ENCODE measurements at places on chromosomes 3 and 15. TPM values are rescaled to one million over a fixed set of nuclear protein-coding genes. Genes with fewer than 3 reads are reported as not detected.

Gene CFAP20DC
- 3.5 TPM for polyA plus RNA-seq

GRCh38 chr3:14688525-14688924 lies 13.6 kb downstream of the C3orf20 start:
- no peak for DNase-seq

Gene SYNPR
- not detected for polyA plus RNA-seq

GRCh38 chr3:148379763-148380382 lies 317.8 kb upstream of the AGTR1 start:
- peak; percentile 33 for DNase-seq

- no peak for DNase-seq
Measured at GRCh38 chr3:77541203-77541922, 501.5 kb downstream of the ROBO2 start.

Gene ISLR2
- 0.80 TPM for polyA plus RNA-seq

DNA sequence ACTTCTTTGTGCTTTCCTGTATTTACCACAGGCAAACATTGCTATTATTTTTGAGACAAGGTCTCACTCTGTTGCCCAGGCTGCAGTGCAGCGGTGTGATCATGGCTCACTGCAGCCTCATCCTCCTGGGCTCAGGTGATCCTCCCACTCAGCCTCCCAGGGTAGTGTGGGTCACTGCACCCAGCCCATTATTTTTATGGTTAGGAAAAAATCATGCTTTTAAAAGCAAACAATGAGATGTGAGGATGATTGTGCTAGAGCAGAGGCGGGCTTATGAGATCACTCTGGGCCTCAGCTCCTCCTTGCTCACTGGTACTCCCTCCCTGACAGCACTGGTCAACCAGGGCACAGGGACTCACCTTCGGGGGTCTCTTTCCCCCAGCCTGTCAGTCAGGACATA lies 2.2 kb downstream of the MAN2C1 start:
- no peak for DNase-seq

DNA sequence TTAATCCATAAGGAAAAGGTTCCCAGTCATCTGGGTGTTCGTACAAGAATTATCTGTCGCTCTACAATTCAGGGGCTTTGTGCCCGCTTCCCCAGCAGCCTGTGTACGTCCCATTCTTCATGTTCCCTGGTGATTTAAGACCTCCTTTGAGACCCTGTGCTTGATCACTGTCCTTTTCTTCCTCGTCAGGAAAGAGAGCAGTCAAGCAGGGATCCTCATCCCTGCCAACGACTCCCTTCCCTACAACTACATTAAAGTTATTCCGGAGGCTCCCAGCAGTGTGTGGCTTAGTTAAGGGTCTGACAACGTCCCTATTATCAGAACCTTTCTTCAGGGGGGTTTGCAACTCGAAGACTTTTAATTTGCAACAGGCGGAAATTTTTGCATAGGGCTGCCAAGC lies 175.7 kb downstream of the FOXP1 start:
- no peak for DNase-seq

DNA sequence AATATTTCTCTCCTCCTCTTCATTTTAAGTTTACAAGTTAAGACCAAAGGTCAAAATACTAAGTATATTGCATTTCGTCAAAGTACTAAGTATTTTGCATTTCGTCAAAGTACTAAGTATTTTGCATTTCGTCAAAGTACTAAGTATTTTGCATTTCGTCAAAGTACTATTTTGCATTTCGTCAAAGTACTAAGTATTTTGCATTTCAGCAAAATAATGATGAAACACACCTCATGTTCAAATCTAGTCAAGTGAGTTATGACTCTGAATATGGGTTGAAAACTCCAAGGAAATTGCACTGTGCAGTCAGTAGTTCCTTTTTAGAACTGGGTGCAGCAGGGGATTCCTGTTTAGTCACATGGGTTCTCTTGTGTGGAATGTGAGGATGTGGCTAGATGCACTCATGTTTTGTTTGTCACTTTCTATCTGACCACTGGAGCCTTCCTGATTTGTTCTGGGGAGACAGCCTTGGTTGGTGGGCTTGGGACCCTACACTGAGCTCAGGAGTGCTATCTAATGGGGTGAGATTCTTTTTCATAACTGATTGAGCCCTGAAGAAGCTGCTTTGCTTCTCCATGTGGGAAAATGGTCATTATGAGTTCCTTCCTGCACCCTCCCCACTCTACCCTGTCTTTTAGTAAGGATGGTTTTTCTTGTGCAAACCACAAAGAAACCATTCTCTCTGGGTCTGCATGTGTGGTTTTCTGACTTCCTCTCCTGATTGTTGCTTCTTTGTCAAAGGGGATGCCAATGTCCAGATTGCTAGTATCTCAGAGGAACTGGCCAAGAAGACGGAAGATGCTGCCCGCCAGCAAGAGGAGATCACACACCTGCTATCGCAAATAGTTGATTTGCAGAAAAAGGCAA lies 73.4 kb downstream of the CCK start:
- DNase-seq = no peak

DNA sequence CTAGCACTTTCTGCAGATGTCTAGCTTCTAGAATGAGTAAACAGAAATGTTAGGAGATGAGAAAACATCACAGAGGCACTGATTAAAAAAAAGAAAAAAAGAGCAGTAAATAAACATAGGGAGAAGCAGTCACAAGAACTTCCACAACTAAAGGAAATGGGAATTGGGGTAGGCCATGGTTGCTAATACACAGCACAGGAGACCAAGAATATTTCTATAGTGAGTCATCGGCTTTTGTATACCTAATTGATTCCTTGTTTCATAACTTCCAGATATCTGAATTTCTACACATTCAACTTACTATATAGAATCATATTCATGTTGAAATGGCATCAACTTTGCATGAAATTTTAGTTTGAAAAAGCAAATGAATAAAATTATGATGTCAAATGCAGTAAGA lies 47.3 kb upstream of the TCF12 start:
- no peak for DNase-seq

GRCh38 chr3:128066114-128066513 lies 13.9 kb downstream of the SEC61A1 start:
- no peak for DNase-seq

- DNase-seq = no peak
Measured at GRCh38 chr3:191343115-191343514, 12.8 kb upstream of the UTS2B start.

DNA sequence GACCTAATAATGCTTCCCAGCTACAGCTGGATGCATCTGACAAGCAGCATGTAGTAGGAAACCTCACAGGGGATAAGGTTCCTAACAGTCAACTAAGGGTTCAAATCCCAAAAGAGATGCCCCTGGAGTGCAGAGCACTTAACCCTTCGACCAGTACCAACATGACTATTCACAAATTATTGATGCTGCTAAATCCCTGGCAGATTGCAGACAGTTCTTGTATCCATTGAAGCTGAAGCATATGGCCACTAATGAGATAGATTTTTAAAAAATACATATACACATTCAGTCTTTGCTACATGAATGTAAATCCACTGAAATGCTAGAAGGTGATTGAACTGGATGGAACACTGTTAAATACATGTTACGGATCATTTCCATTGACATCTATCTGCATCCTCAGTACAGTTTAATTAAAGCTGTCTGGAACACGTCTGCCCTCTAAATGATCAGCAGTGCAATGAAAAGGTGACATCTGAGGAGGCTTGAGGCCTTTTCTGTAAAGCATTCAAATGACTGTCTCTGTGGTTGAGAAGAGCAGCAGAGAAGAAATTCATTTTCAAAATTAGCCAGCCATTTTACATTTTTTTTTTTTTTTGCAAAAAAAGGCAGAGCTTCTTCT lies 19.5 kb upstream of the NANOGP8 start:
- DNase-seq = no peak

- no peak for DNase-seq
Measured at GRCh38 chr15:70226337-70226980, 128.7 kb upstream of the TLE3 start.

Gene FBXL22
- 1.8 TPM for polyA plus RNA-seq

Gene SLC38A3
- polyA plus RNA-seq = 6.0 TPM
